ENCODE measurements at places on chromosomes 11 and 22.
A peak's percentile ranks its signal among the peaks of the same experiment; 100 is the strongest.

GRCh38 chr22:46865052-46865434 is 102.6 kb downstream of the TBC1D22A start:
- no peak for DNase-seq

DNA sequence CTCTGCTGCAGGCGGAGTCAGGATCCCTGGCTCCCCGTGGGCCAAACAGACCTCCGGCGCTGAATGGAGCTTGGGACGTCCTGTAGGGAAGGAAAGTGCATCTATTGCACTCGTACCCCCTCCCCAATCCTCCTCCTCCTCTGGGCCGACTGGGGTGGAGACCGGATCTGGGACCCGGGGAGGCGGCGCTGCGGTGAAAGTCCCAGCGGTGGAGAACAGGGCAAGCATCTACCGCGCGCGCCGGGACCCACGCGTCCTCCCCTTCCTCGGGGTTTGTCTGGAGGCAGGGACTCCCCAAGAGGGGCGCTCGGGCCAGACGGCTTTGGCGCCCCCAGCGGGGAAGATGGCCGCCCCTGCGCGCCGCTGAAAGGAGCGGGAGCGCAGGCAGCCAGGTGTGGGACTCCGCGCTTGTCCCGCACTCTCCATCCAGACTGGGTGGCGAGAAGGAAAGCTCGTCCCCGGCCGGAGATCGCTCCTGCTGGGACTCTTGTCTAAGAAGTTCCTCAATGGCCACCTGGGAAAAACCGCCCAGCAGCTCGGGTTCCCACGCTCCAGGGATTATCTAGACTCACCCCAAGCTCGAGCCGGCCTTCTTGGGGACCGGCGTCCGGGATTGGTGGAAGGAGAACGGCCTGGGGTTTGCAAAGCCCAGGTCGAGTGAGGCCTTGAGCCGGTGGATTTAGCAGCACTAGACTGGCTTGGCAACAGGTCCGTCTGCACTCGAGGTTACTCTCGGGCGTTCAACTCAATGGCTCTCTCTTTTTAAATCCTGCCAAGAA is 718 bp downstream of the FADS2 start:
- DNase-seq = no peak

DNA sequence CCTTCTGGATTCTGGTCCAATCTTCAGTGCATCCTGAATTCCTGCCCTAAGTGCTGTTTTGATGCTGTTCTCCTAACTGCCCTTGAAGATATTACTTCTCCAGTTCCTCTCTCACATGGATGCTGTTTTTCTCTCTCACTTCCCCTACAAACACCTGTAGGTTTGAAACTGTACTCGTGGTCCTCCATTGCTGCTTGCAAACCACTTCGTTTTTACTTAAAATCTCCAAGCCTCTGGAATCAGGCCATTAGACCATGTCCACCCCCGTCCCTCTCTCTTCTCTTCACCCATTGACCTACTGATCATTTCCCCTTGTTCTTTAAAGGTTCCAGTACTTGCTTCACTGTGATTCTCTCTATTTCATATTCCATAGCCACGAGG is 988.1 kb downstream of the NTM start:
- DNase-seq = no peak

- DNase-seq = peak; percentile 56
Measured at GRCh38 chr11:69122630-69123431, 32.9 kb upstream of the SMIM38 start.

- DNase-seq = no peak
Measured at GRCh38 chr11:36718451-36718850, 120.4 kb upstream of the RAG2 start.

- no peak for DNase-seq
Measured at GRCh38 chr11:7348432-7349304, 97.0 kb downstream of the SYT9 start.

DNA sequence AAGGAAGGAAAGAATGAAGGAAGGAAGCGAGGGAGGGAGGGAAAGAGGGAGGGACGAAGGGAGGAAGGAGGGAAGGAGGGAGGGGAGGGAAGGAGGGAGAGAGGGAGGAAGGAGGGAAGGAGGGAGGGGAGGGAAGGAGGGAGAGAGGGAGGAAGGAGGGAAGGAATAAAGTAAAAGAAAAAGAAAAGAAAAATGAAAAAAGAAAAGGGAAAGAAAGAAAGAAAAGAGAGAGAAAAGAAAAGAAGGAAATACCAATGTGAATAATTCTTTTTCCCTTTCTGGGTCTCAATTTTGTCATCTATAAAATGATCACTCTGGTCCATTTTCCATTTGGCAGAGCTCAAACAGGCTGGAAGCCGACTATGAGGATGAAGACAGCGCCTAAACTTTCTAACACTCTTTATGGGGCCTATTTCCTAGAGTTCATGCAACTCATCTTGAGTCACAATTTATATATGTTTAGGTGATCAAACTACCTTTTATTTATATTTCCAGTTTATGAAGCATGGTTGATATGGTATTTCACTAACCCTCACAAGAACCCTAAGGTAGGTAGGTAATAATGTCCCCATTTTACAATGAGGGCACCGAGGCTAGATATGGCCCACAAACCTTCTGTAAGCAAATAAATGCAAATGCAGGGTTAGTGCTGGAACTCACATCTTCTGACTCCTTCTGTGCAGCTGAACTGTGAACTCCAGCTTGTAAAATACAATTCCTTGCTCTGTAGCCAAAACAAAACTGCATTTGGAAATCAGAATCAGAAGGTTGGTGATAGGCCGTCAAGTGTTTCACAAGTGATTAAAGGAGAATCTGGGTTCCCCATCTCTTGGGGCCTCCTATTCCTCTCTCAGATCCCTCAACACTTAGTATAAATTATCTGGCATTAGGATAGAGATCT is 434.3 kb downstream of the ETS1 start:
- no peak for DNase-seq

GRCh38 chr22:44523981-44524759 is 26.1 kb upstream of the RTL6 start:
- no peak for DNase-seq

DNA sequence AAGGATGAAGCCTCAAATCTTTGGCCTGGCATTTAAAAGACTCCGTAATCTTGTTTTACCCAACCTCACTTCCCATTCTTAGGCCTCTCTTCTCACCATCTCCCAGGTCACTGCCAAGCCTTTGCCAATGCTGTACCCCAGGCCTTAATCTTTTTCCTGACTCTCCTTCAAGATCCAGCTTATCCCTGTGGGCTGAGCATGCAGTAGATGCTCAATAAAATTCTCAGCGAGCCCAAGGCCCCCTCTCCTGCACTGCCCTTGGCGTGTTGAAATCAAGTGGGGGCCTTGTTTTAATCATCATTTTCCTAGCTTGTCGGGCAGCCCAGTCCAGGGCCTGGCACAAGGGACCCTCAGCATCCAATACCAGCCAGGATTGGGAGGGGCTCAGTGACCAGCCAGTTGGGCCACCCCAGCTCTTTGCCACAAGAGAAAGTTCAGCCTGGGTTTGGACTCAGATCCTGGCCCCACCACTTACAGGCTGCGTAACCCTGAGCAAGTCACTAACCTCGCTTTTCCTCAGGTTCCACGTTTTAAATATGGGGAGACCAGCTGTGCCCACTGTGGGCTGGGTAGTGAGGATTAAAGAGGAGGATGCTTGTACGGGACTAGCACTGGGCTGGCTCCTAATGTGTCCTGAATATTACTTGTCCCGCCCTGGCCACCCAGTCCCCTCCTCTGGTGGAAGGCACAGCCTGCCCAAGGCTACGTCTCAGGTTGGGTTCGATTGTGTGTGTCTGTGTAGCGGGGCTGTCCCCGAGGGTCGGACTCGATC is 943 bp upstream of the YWHAH start:
- no peak for DNase-seq

- DNase-seq = no peak
Measured at GRCh38 chr11:62139526-62140303, 15.9 kb downstream of the INCENP start.

DNA sequence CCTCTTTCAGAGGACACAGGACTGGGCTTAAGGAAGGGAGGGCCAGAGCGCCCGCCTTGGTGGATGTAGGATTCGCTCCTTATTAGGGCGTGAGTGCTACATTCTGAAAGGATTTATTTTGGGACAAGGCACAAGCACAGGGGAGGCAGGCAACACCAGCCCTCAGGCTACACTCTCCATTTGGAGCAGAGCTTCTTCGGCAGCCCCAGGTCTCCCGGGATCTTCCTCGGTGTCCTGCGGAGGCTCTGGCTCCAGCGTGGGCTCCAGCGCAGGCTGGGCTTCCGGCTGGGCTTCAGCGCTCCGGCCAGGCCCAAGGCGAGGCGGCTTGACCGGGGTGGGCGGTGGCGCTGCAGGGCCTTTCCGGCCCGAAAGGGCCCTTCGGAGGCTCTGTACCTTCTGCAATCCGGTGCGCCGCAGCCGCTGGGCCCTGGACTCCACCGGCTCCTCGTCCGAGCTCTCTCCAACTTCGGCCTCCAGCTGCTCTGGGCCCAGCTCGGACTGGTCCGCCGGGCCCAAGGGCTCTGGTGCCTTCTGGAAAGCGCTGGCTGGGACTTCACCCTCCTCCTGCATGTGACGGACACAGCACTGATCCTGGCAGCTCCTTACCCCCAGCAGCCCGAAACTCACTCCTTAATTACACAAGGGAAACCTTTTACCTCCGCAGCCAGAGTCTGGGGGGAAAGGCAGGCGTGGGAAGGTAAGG is 1.1 kb downstream of the CAVIN3 start:
- no peak for DNase-seq
